ENCODE measurements at places on chromosomes 2 and 18.

DNA sequence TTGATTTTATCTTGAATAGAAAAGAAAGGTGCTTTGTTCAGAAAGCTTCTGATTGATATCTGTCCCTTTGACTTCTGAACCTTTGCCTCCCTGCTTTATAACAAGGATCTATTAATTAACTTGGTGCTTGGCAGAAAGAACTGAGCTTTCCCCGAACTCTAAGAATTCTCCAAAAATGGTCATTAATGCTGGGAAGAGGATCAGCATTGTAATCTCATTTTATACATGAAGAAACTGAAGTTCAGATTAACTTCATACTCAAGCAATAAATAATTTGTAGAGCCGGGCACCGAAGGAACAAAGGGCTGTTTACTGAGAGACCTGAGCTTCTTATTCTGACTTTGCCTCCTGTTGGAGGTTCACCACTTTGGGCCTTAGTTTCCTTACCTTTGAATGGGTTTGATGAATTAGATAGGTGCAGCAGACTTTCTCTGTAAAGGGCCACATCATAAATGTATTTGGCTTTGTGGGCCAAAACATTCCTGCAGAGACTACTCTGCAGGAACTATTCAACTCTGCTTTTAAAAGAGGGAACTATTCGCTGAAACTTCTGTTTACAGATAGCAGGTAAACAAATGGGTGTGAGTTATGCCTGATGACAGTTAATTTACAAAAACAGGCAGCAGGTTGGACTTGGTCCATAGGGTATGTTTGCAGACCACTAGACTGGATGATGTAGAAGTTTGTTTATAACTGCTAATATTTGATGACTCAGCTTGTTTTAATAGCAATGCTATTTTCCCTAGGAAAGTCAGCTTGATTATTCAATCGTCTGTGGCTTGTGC is 272.9 kb downstream of the TGIF1 start:
- DNase-seq: no peak

- DNase-seq: no peak
Observed at GRCh38 chr2:55003706-55004639, 46.3 kb downstream of the RTN4 start.

DNA sequence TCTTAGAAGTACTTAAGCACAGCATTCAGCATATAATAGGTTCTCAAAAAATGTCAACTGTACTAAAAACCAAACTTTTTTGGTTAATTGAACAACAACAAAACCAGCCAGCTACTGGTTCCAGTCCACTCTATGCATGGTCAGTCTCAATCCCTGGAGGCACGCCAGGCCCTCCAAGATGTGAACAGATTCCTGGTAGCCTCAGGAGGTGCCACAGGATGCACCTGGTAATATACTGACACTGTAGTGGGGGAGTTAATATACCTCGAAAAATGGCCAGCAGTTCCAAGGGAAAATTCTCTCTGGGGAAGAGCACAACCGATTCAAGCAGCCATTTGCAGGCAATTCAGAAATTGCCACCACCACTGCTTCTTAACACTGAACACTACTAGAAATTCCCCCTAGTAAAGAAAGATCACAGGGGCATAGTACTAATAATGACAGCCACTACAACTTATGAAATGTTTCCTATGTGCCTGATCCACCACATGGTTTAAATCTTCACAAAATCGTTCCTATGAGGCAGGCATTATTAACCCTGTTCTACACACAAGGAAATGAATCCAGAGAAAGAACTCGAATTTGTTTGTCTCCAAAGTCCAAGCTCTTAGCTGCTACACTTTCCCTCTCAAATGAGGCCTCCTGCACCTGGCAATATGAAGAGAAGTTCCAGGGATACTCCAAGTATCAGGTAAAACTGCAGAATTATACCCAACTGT is 3.4 kb downstream of the MGAT4A start:
- DNase-seq: no peak

GRCh38 chr2:105403783-105404698 is 5.2 kb upstream of the FHL2 start:
- no peak for DNase-seq

DNA sequence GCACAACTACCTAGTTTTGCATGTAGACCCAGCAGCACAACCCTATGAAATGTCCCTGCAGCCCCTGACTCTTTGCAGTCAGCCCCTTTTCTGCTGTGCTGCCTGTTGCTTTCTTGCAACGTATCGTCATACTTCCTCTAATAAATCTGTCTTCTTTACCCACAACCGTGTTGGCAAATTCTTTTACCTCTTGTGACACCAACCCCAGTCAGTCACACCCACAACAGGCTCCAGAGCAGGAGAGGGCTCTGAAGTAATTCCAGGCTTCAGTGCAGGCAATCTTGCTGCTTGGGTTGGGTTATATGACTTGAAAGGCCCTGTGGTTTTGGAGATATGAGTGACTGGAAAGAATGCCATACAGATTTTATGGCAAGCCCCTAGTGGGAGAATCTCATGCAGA is 79.1 kb upstream of the KCNH7 start:
- DNase-seq: no peak

DNA sequence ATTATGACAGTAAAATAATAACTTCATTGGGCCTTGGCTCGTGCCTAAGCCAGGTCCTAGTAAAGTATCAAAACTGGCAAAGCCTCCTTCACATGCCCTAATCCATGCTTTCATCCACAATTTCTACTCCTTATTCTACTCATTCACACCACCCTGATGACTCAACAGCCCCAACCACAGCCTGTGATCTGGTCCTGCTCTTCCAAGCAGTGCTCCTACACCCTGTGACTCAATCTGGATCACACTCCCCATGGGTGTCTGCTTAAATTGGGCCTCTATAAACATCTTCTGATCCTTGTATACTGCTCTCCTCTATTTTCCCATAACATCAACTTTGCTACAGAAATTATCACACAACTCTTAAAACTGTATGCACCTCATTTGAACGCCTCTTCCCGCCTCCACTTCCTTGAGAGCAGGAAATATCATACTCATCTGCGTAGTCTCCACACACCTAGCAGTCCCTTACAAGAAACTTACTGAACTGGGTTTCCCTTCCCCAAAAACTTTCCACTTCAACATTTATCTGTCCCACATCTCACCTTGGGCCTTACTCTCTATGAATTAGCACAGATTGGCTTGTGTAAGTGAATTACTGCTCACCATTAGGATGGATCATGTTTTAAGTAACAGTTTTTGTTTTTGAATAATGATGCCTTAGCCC is 15.9 kb downstream of the GTF3C3 start:
- DNase-seq: no peak

DNA sequence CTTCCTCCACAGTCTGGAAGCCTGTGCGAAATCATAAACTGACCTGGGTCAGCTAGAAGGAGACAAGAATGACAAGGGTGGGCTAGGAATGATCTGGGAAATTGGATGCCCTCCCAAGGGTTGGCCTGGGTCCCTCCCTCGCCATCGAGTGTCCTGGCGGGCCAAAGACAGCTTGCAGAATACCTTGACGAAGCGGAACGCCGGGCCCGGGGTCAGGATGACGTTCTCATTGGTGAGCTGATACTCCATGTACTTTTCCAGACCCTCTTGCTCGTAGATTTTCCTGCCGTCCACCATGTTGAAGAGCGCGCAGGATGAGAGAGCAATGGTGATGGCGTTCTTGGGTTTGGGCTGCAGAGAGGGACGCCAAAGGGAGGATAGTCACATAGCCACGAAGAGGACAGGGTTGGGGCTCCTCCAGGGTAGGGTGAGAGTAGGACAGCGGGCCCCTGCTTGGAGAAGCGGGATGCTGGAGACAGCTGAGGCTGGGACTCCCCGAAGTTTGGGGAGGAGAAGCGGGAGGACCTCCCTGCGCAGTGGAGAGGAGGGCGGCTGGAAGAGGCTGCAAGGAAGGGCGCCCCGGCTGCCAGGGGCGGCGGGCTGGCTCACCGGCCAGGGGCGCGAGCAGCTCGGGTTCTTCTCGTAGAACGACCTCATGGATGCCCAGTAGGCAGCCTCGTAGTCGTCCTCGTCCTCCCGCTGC is 5.3 kb downstream of the NT5C1B start:
- DNase-seq: no peak

DNA sequence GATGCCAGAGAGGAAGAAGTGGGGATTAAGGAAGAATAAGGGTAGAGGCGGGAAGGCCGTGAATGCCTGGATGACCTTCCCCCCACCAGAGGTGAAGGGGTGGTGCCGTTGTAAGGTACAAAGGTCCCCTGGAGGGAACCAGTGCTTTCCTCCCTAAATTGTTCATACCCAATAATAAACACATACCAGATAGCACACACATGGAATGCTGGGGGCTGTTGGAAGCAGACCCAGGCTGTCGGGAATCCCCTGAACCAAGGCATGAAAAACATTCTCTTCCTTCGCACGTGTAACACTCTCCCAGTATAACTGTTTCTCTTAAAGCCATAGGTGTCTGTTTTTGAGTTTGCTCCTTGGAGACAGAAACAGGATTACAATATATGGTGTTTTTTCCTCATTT is 107.1 kb upstream of the CTAGE1 start:
- no peak for DNase-seq
